Aorta (tissue), 5 donors: ENCODE measurements at places on chromosomes 2 and 18. TPM values are rescaled to one million over a fixed set of nuclear protein-coding genes. Genes with fewer than 3 reads are reported as not detected.

Gene CFAP221
- polyA plus RNA-seq = not detected

Gene IL1RL1
- polyA plus RNA-seq = 6.9 TPM

Gene MPP4
- polyA plus RNA-seq = not detected

Gene RNF181
- polyA plus RNA-seq = 203 TPM

DNA sequence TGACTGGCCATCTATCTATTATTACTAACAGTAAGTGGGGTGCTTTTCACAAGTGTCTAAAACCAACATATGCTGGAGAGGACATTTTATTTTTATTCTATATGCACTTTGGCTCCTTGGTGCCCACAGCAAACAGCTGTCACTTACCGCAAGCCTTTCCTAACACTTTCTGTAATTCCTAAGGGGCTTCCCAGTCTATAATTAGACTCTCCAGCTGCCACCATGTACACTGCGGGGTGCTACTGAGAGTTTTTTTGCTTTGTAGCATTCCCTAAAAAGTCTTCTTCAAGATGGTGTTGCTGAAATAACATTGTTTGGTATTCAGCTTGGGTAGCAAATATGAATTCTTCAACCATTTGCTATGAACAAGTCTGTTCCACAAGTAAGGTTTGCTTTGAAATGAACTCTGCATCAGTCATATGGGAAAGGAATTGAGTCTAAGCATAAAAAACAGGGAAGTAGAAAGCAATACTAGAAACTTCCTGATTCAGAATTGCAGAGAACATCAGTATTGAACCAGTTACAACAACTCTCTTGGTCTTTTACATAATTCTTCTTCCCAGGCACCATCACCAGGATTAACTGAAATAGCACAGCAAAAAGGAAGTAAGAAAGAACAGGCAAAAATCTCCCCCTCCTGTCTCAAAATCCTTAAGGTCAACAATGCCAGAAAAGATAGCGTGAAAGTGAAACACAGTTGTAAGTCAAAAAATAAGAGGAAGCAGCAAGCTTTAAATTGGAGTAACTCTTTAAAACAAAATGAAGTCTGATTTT is 28.6 kb downstream of the EPB41L3 start:
- no peak overlapping the region for H3K4me3 ChIP-seq
- no peak overlapping the region for H3K27ac ChIP-seq
- DNase-seq = no peak
- H3K36me3 ChIP-seq = no peaks in the 10 kb centered on the region

DNA sequence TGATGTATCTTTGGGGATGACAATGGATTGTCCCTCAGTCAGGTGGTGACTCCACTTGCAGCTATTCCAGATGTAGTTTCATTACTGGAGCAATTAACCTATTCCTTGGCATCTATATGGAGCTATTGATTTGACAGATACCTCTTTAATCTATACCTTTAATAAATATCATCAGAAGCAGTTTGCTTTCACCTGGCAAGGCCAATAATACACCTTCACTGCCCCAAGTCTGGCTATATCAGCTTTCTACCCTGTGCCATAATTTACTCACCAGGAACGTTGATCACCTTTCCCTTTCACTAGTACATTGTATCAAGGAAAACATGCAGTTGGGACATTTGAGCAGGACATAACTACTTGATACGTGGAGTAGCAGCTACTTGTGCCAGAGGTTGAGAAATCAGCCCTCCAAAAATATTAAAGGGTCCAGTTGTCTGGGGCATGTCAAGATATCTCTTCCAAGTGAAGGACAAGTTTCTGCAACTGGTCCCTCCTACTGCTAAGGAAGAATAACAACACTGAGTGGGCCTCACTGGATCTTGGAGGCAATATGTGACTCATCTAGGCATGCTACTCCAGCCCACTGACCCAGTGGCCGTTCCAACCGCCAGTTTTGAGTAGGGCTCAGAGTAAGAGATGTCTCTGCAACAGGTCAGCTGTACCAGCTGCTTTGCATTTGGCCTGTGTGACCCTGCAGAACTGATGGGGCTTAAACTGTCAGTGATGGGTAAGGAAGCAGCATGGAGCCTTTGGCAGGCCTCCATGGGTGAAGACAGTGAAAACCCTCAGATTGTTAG is 67.0 kb downstream of the PSMG2 start:
- no peak overlapping the region for H3K4me3 ChIP-seq
- H3K36me3 ChIP-seq = no peaks in the 10 kb centered on the region

- DNase-seq = no peak
- H3K27ac ChIP-seq = no peak overlapping the region
- no peaks in the 10 kb centered on the region for H3K4me1 ChIP-seq
Measured at GRCh38 chr2:143891879-143892308, 628.0 kb downstream of the ZEB2 start.

GRCh38 chr18:33720133-33720532 is 142.1 kb downstream of the ASXL3 start:
- DNase-seq = no peak
- no peaks in the 10 kb centered on the region for H3K4me1 ChIP-seq
- no peak overlapping the region for H3K4me3 ChIP-seq
- H3K27ac ChIP-seq = no peak overlapping the region

DNA sequence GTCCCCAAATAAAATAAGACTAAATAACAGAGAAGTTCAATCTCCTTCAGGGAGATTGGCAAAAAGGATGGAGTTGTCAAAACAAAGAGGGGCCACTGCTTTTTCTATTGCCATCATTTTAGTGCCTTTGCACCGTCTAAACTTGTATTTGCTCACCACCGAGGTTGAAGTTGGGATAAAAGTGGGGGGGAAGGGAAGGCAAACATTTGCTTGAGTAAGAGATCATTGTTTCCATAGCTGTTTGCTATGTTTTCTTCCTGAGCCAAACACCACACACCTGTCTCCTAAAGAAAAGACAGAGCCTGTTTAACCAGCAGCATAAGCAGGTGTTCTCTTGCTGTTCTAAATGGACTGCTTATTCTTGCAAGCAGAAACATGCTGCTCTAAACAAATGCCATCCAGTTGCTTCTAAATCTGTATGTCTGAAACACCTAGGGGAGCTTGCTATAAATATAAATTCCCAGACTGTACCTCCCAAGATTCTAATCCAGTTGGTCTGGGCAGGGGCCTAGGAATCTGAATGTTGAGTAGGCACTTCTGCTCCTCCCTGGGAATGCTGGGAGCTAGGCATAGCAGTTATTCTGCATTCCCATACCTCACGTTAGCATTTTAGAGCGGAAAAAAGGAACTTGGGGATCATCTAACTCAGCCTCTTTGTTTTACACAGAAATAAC is 179.4 kb upstream of the ARL4C start:
- no peak for DNase-seq
- peaks cover 3% of the 10 kb centered on the region for H3K4me1 ChIP-seq
- no peaks in the 10 kb centered on the region for H3K36me3 ChIP-seq
- H3K27ac ChIP-seq = no peak overlapping the region
- H3K4me3 ChIP-seq = no peak overlapping the region

DNA sequence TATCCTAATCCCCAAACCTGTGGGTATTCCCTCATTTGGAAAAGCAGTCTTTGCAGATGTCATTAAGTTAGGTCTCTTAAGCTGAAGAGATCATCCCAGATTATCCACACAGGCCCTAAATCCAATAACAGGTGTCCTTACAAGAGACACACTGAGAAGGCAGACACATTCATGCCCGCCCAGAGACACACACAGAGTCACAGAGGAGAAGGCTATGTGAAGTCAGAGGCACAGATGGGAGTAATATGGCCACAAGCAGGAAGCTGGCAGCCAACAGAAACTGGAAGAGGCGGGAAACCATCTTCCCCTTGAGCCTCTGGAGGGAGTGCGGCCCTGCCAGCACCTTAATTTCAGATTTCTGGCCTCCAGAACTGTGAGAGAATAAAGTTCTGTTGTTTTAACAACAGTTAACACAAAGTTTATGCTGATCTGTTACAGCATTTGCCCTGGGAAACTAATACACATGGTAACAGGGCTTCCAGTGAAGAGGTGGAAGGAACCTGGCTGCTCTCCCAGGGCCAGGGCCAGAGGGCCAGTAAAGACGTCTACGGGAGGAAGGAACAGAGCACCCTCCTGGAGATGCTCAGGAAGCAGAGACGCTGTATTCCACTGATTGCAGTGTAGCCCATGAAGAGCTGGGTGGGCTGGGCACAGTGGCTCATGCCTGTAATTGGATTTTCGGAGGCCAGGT is 217.5 kb downstream of the GLI2 start:
- no peaks in the 10 kb centered on the region for H3K4me1 ChIP-seq
- no peak for DNase-seq
- H3K36me3 ChIP-seq = no peaks in the 10 kb centered on the region

- no peaks in the 10 kb centered on the region for H3K27me3 ChIP-seq
- H3K4me3 ChIP-seq = no peak overlapping the region
- DNase-seq = no peak
Measured at GRCh38 chr18:23938043-23938756, 76.4 kb upstream of the TTC39C start.
